ENCODE measurements at places on chromosomes 6 and 20.

- H3K27me3 ChIP-seq, result peaks cover 26% of the 10 kb centered on the region
- H3K27ac ChIP-seq, result peak overlapping the region; percentile 33
- DNase-seq, result no peak
- peaks cover 44% of the 10 kb centered on the region for H3K4me1 ChIP-seq
- H3K4me3 ChIP-seq, result no peak overlapping the region
- no peaks in the 10 kb centered on the region for H3K36me3 ChIP-seq
Observed at GRCh38 chr6:165661664-165662025, 1.4 kb downstream of the PDE10A start.

- no peaks in the 10 kb centered on the region for H3K36me3 ChIP-seq
- H3K4me3 ChIP-seq, result no peak overlapping the region
- H3K27ac ChIP-seq, result no peak overlapping the region
- no peak for DNase-seq
Observed at GRCh38 chr6:135306740-135307420, 125.8 kb downstream of the MYB start.

- H3K4me3 ChIP-seq, result no peak overlapping the region
- no peaks in the 10 kb centered on the region for H3K36me3 ChIP-seq
- H3K27ac ChIP-seq, result no peak overlapping the region
Observed at GRCh38 chr20:23162887-23163286, 76.8 kb upstream of the CD93 start.

- no peak overlapping the region for H3K27ac ChIP-seq
- no peaks in the 10 kb centered on the region for H3K4me1 ChIP-seq
- no peaks in the 10 kb centered on the region for H3K36me3 ChIP-seq
- DNase-seq, result no peak
- H3K27me3 ChIP-seq, result no peaks in the 10 kb centered on the region
Observed at GRCh38 chr6:154605178-154605881, 94.8 kb upstream of the CNKSR3 start.

- no peaks in the 10 kb centered on the region for H3K4me1 ChIP-seq
- H3K4me3 ChIP-seq, result no peak overlapping the region
- DNase-seq, result no peak
- H3K27me3 ChIP-seq, result peaks cover 4% of the 10 kb centered on the region
Observed at GRCh38 chr20:51276296-51276695, 253.4 kb upstream of the KCNG1 start.

- no peak for DNase-seq
- no peaks in the 10 kb centered on the region for H3K4me1 ChIP-seq
- no peaks in the 10 kb centered on the region for H3K36me3 ChIP-seq
Observed at GRCh38 chr6:3208098-3208774, 19.2 kb downstream of the TUBB2B start.

DNA sequence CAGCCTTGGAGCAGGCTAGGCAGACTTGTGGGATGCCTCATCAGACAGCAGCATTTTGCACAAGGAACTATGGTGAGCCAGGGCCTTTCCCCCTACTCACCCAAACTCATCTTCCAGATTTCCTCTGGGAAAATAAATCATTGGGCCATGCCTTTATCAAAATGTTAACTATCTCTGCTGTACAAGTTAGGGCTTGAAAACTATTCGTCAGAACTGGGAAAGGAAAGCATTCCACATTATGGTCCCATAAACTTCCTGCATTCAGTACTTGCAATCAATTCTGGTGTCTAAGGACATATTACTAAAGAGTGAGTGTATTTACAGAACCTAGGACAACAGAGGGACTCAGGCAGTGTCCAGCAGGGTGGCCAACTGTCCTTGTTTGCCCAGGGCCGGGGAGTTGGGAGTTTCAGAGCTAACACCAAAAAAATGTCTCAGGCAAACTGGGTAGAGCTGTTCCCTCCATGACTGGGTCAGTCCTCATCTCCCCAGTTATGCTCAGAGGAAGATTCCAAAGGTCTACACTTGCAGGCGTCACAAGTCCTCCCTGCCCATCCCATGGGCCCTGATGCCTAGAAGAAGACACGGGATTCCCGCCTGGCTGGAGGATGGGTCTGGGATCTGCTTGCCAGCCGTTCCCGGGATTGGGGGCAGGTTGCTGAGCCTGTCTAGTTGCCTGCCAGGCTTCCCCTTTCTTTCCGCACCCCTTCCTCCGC, 72.2 kb downstream of the SLC22A3 start:
- no peak for DNase-seq
- no peak overlapping the region for H3K27ac ChIP-seq
- no peaks in the 10 kb centered on the region for H3K27me3 ChIP-seq

- no peaks in the 10 kb centered on the region for H3K36me3 ChIP-seq
- DNase-seq, result no peak
- H3K4me1 ChIP-seq, result no peaks in the 10 kb centered on the region
- H3K27me3 ChIP-seq, result no peaks in the 10 kb centered on the region
- H3K4me3 ChIP-seq, result no peak overlapping the region
- H3K27ac ChIP-seq, result no peak overlapping the region
Observed at GRCh38 chr6:44049163-44049988, 77.9 kb downstream of the MRPL14 start.

GRCh38 chr6:129672881-129673631, 36.9 kb downstream of the ARHGAP18 start:
- no peaks in the 10 kb centered on the region for H3K4me1 ChIP-seq
- no peak overlapping the region for H3K4me3 ChIP-seq
- H3K27me3 ChIP-seq, result no peaks in the 10 kb centered on the region
- H3K27ac ChIP-seq, result peak overlapping the region; percentile 16
- no peaks in the 10 kb centered on the region for H3K36me3 ChIP-seq

DNA sequence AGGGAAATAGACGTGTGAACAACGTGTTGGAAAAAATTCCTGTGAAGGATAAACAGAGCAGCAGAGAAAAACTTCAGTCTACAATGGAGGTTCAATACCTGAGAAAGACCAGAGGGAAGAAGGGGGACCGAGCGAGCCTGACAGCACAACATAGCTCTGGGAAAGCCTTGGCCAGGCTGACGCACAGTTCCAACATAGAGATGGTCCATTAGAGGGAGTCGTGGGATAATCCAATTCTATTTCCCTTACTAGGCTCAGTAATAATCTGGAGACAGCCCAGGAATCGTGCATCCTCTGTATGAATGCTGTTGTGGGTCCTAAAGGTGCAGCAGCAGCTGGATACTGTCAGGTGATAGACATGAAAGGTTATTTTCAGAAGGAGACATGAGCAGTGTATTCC, 370.8 kb upstream of the BTBD3 start:
- DNase-seq, result no peak
- no peaks in the 10 kb centered on the region for H3K27me3 ChIP-seq
- no peaks in the 10 kb centered on the region for H3K36me3 ChIP-seq
- H3K4me1 ChIP-seq, result peaks cover 11% of the 10 kb centered on the region
- no peak overlapping the region for H3K27ac ChIP-seq
- H3K4me3 ChIP-seq, result no peak overlapping the region

- no peak overlapping the region for H3K4me3 ChIP-seq
- H3K4me1 ChIP-seq, result no peaks in the 10 kb centered on the region
- H3K27me3 ChIP-seq, result no peaks in the 10 kb centered on the region
- no peak overlapping the region for H3K27ac ChIP-seq
Observed at GRCh38 chr6:53048431-53049195, 16.6 kb upstream of the FBXO9 start.

- H3K27ac ChIP-seq, result no peak overlapping the region
- no peaks in the 10 kb centered on the region for H3K4me1 ChIP-seq
- H3K27me3 ChIP-seq, result no peaks in the 10 kb centered on the region
- no peak overlapping the region for H3K4me3 ChIP-seq
- H3K36me3 ChIP-seq, result no peaks in the 10 kb centered on the region
- no peak for DNase-seq
Observed at GRCh38 chr6:20095436-20095835, 116.8 kb downstream of the MBOAT1 start.

DNA sequence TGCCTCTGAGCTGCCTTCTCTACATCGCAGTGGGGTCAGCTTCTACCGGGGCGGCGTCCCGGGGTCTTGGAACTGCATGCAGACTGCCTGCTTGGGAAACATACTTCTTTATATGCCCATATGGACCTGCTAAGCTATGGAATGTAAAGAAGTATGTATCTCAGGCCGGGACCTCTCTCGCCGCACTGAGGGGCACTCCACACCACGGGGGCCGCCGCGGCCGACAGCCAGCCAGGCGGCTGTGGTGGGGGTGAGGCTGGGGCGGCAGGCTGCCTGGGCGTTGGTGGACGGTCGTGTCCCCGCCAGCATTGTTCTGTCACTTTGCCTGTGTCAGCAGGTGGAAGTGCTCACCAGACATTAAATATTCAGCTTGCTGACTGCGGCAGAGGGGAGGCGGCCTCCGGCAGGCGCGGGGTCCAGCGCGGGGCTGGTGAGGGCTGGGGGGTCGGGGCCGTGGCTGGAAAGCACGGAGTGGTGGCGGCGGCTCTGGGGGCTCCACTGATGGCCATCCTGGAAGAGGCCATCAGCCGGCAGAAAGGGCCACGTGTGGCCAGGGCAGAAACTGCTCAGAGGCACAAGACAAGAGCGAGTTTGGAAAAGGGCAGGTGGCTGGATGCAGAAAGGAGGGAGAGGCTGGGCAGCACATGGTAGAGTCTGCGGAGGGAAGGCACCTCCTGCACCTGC, 78.6 kb upstream of the GATA5 start:
- no peak for DNase-seq
- peaks cover 6% of the 10 kb centered on the region for H3K27me3 ChIP-seq
- H3K4me1 ChIP-seq, result peaks cover 4% of the 10 kb centered on the region
- no peak overlapping the region for H3K27ac ChIP-seq
- no peaks in the 10 kb centered on the region for H3K36me3 ChIP-seq
- no peak overlapping the region for H3K4me3 ChIP-seq

DNA sequence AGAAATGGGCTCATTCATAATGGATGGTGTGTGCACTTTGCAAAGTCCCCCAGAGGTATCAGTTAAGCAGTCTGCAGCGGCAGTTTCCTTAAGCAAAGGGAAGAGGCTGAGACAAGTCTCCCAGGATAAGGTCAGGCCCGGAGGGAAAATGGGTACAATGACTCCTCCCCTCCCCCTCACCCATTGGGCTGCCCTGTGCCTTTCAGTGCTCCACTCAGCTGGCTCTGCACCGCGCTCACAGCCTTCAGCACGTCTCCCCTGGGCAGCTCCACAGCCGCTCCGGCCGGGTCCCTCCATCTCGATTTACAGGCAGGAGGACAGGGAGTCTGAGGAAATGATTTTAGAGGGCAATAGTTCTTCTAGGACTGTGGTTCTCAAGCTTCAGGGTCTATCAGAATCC, 264.8 kb downstream of the LRFN2 start:
- no peaks in the 10 kb centered on the region for H3K36me3 ChIP-seq
- H3K27ac ChIP-seq, result no peak overlapping the region
- DNase-seq, result no peak
- H3K4me1 ChIP-seq, result peaks cover 4% of the 10 kb centered on the region
- no peak overlapping the region for H3K4me3 ChIP-seq

DNA sequence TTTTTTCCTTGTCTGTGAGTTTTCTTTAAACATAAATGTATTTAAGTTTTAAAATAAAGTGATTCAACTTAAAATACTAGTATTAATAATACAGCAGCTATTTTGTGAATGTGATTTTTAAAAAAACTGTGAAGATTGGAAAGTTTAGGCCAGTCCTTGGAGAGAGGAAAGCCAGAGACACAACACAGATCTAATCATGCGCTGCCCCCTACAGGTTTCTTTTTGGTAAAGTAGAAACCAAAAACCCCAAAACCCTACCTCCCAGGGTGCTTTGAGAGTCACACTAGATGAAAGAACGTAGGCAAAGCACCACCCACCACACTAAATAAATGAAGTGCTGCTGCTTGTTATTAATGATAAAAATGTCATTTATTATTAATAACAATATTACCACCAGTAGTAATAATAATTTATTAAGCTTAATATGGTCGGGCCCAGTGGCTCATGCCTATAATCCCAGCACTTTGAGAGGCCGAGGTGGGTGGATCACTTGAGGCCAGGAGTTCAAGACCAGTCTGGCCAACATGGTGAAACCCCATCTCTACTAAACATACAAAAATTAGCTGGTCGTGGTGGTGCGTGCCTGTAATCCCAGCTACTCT, 33.7 kb downstream of the SLC9A8 start:
- H3K36me3 ChIP-seq, result peaks cover 13% of the 10 kb centered on the region
- no peak overlapping the region for H3K4me3 ChIP-seq
- no peaks in the 10 kb centered on the region for H3K4me1 ChIP-seq
- no peak overlapping the region for H3K27ac ChIP-seq
- H3K27me3 ChIP-seq, result no peaks in the 10 kb centered on the region
- peak; percentile 56 for DNase-seq

GRCh38 chr6:1766654-1767053, 156.9 kb downstream of the FOXC1 start:
- no peak overlapping the region for H3K27ac ChIP-seq
- no peak for DNase-seq
- H3K36me3 ChIP-seq, result no peaks in the 10 kb centered on the region
- H3K4me3 ChIP-seq, result no peak overlapping the region
- no peaks in the 10 kb centered on the region for H3K4me1 ChIP-seq
- no peaks in the 10 kb centered on the region for H3K27me3 ChIP-seq

DNA sequence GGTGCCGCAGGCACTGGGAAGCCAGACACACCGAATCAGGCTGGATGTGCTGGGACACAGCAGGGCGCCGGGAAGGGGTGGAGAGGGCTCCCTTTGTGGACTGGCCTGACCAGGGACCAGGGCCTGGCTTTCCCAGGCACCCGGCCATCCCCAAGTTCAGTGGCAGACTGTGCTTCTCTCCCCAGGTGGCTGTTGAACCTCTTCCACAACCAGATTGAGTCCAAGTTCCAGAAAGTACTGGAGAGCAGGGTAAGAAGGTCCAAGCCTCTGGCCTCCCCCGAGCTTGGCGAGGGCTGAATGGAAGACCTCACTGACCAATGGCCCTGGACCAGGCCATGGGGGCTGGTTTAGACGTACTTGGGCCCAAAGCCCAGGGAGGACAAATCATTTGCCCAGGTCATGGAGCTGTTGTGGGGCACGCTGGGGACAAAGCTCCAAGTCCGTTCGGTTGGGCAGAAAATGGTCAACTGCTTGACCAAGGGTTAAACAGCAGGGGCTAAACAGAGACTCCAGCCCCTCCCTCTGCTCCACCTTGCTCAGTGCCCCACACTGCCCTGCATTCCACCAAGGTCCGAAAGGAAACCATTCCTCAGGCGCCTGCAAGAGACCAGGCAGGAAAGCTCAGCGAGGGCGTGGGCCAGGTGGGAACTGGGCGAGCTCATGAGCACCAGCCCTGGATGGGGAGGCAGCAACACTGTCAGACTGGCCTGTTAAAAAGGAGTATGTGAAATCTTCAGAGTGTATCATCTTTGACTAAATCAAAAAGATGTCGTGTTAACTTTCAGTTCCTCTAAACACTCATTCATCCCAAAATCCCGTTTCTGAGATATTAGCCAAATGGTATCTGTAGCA, 9.1 kb downstream of the LBP start:
- DNase-seq, result no peak
- H3K36me3 ChIP-seq, result peaks cover 46% of the 10 kb centered on the region
- no peak overlapping the region for H3K4me3 ChIP-seq
- H3K27me3 ChIP-seq, result no peaks in the 10 kb centered on the region
- peaks cover 4% of the 10 kb centered on the region for H3K4me1 ChIP-seq
- H3K27ac ChIP-seq, result peak overlapping the region; percentile 83

All from liver (tissue), 10 donors.